ENCODE measurements at places on chromosomes 1 and 21.
A peak's percentile ranks its signal among the peaks of the same experiment; 100 is the strongest.

DNA sequence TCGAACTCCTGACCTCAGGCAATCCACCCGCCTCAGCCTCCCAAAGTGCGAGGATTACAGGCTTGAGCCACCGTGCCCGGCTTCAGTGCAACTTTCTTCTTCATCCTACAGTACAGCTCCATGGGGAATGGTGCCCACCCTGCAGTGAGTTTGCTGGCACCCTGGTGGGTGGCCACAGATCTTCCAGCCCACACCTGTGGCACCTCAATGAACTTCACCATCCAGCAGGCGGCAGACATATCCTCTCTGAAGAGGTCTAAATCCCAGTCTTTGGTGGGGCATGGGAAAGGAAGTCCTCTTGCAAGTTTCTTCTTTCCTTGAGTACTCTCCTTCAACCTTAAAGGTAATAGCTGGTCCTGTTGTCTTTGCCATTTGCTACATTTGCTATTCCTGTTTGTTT, 18.1 kb upstream of the ZBTB8A start:
- DNase-seq = no peak

DNA sequence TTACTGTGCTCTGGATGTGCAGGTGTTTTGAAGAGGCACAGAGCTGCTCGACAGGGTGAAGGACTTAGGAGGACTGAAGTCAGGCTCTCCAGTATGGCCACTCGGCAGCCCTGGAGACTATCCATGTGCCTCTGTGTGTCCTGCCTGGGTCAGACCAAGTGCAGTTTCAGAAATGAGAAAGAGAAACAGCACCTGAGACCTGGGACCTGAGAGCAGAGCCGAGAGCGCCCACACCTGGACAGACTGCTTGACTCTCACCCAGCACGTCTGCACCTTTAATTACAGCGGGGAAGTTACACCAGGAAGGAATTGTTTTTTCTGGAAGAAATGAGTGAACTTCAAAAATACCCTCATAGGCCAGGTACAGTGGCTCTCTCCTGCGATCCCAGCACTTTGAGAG, 59.7 kb upstream of the COL6A1 start:
- no peak for DNase-seq

DNA sequence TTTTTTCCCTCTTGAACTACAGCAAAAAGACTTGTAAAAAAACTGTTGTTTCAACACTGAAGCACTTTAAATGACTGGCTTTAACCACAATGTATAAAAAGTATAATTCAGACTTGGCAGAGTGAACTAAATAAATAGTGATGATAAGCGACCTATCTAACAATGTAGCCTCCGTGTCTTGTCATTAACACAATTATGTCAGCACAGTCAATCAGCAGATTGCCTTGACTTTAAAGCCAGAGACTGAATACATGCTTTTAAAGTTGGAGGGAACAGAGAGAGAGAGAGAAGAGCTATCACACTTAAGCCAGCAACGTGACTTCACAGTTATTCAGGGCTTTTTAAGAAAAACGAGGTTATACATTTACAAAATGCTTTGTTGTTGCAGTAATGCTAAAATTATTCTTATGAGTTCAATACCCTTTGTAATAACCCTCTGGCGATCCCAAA, 378.1 kb downstream of the LMO4 start:
- no peak for DNase-seq

DNA sequence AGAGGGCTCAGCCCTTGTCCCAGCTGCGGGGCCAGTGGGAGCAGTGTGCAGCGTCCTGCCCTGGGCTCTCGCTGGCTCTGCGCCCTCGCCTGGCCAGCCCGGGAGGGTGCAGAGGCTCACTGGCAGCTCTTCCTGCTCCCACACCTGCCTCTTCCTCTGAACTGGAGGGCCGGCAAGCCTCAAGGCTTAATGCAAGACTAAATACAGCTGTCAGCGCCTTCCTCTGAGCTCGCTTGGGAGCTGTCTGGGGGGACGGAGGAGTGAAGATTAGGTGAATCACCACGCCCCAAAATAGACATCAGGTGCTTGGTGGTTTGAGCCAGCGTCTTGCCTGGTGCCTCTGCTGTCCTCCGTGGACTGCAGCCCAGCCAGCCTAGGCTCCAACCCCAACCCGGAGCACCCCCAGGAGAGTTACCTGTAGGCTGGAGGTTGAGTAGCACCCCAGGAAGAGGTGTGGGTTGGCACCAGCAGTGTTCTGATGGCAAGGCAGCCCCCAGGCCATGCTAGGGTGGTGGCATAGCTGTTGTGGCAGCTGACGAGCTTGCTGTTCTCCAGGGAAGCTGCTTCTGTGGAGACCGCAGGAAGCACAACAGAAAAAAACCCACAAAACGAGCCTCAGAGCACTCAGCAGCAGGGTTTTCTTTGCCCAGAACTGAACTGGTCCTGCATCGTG, 36.9 kb downstream of the UMODL1 start:
- peak; percentile 71 for DNase-seq

- DNase-seq = no peak
Measured at GRCh38 chr1:111920221-111921024, 69.0 kb downstream of the KCND3 start.
